ENCODE measurements at places on chromosomes 6 and 20. TPM values are rescaled to one million over a fixed set of nuclear protein-coding genes. Genes with fewer than 3 reads are reported as not detected.

Gene AGER
- 0.60 TPM for total RNA-seq

Gene DNAH8
- under 0.01 TPM for total RNA-seq

Gene FOXC1
- 4.4 TPM for total RNA-seq

Gene MYBL2
- 2.6 TPM for total RNA-seq

Gene TREM2
- not detected for total RNA-seq

Measured in dermis lymphatic vessel endothelial cell (primary cell).